Aorta (tissue), 5 donors: ENCODE measurements at places on chromosomes 13 and 19. TPM values are rescaled to one million over a fixed set of nuclear protein-coding genes. Genes with fewer than 3 reads are reported as not detected.
A peak's percentile ranks its signal among the peaks of the same experiment; 100 is the strongest.

GRCh38 chr13:44470638-44471562 lies 97.3 kb downstream of the SERP2 start:
- no peak for DNase-seq

DNA sequence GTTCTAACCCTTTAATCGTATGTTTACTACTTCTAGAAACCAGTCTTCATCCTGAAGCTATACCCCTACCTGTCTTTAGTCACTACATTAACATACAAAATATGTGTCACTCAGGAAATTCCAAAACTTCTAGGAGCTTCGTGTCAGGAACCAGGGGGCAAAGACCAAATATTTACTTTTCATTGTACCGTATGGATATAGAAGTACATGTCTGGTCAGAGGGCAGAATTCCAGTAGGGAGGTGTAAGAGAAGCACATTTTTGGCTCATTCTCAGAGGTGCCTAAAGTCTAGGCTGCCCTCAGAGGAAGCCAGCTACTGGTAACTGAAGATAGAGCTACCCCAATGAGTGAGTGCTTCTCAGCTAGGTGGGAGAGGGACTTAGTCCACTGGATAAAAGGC lies 320.7 kb downstream of the DIAPH3 start:
- DNase-seq, result no peak

DNA sequence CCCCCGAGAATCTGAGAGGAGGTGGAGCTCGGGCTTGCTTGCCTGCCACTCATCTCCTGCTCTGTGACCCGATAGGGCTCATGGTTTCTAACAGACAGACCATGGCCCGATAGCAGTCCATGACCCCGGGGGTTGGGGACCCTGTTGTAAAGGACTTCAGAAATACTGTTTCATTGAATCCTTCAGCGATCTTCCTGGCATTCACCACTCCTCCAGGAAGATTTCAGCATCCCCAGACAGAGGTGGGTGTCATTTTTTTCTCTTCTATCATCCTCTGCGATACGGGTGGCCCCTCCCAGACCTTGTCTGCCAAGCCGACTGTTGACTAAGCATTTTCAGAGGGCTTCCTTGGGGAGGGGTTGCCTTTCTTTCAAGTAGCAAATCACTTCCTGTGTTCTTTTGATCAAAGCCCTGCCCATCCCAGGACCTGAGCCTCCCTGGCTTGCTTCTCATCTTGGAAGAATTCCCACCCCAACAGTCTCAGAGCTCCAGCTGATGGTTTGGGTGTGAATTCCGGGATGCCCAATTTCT lies 1.7 kb downstream of the MYO1F start:
- no peak for DNase-seq

GRCh38 chr13:30743319-30744055 lies 8.1 kb downstream of the ALOX5AP start:
- DNase-seq, result peak; percentile 64

DNA sequence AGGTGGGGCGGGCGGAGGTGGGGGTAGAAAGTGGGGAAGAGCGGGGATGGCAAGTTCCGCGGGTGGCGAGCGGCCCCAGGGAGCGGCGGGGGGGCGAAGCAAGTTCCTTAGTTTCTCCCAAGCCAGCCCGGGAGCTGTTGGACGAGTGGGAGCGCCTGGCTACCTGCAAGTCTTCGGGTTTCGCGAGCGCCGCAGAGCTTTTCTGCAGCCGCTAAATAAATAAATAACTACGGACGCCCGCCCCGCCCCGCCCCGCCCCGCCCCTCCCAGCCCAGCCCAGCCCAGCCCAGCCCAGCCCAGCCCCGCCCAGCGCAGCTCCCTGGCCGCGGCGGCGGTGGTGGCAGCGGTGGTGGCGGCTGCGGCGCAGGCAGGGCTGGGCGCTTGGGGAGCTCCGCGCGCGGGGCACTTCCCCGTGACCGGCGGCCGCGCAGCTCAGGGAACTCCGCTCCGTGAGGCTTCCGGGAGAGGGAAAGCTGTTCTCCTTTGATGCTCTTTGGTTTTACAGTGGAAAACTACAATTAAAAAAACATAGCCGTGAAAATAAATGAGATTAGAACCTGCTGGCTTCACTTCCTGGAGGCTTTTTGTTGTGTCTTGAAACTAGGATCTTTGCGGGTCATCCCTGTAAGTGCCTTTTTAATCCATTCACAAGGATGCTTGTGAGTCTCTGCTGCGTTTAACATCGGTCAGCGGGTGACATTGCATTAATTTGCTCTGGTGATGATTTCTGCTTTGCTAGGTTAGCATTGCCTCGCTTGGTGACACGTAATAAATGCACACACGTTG lies at the start of gene UBE2L5:
TSS of gene UBE2L5 (plus strand) at position 440 of the 786 bp plus-strand sequence. CDS start 5,498 bp downstream, outside the sequence.
- DNase-seq, result peak; percentile 85

GRCh38 chr19:2291185-2291751 lies 9.3 kb upstream of the PEAK3 start:
- peak; percentile 45 for DNase-seq

DNA sequence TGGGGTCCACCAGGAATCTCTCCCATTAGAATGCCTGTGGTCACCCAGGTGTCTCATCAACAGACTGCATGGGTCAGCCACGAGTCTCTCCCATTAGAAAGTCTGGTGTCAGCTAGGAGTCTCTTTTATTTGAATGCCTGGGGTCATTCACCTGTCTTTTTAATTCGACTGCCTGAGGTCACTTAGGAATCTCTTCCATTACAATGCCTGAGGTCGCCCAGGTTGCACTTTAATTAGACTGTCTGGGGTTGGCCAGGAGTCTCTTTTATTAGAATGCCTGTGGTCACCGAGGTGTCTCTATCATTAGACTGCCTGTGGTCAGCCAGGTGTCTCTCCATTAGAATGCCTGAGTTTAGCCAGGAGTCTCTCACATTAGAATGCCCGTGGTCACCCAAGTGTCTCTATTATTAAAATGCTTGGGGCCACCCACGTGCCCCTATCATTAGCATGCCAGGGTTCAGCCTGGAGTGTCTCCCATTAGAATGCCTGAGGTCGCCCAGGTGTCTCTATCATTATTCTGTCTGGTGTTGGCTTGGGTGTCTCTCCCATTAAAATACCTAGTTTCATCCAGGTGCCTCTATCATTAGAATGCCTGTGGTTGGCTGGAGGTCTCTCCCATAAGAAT lies 1474.3 kb downstream of the UQCRFS1 start:
- no peak for DNase-seq

The LILRA1 gene
- 2.0 TPM for total RNA-seq

GRCh38 chr19:17794731-17795494 lies at the start of gene B3GNT3:
Gene B3GNT3, plus strand, starts transcription at chr19:17795138. Its CDS starts 12,670 bp downstream, at chr19:17807808.
- DNase-seq, result peak; percentile 60

GRCh38 chr13:80560609-80561008 lies 219.7 kb upstream of the SPRY2 start:
- no peak for DNase-seq

DNA sequence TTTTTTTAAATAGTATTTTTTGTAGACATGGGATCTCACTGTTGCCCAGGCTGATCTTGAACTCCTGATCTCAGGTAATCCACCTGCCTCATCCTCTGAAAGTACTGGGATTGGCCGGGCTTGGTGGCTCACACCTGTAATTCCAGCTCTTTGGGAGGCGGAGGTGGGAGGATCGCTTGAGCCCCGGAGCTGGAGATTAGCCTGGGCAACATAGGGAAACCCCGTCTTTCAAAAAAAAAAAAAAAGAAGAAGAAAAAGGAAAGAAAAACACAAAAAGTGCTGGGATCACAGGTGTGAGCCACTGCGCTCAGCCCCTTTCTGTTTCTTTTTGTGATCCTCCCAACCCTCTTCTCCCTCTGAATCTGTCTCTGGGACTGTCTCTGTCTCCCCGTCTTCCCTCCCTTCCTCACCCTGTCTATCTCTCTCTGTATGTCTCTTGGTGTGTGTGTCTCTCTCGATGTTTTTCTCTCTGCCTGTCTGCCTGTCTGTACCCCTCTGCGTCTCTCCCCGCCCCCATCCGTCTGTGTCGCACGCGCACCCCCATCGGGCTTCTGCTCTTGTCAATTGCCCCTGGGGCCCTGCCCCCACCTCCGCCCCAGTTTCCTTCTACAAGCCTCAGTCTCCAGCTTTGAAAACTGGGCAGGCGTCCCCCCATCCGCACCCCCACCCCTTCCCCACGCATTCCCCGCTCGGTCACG lies 540 bp upstream of the ZFP36 start:
- DNase-seq, result no peak

DNA sequence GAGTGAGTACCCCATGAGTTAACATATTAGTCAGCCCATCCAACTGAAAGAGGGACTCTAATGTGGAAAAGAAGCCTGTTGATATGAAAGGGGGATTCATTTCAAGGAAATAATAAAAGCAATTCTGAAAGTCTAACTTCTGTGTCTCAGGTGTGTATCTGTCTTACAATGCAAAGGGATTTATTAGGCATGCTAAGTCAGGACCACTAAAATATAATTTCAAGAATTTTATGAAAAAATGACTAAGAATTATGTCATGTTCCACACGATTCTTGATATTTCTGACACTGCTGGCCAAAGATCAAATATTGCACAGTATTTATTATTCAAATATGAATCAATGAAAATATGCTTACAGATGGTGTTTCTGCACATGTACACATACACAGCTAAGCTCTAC lies 130.8 kb downstream of the KLF12 start:
- no peak for DNase-seq

The ZNF808 gene
- 19.2 TPM for total RNA-seq

DNA sequence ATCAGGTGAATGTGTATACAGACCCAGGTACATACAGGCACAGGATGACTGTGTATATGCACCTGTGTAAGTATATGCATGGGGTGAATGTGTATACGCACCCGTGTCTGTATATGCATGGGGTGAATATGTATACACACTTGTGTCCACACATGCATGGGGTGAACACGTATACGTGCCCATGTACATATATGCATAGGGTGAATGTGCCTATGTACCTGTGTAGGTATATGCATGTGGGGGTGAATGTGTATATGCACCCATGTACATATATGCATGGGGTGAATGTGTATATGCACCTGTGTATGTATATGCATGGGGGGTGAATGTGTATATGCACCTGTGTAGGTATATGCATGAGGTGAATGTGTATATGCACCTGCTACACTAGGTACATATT lies 6.9 kb upstream of the ANGPTL8 start:
- no peak for DNase-seq

DNA sequence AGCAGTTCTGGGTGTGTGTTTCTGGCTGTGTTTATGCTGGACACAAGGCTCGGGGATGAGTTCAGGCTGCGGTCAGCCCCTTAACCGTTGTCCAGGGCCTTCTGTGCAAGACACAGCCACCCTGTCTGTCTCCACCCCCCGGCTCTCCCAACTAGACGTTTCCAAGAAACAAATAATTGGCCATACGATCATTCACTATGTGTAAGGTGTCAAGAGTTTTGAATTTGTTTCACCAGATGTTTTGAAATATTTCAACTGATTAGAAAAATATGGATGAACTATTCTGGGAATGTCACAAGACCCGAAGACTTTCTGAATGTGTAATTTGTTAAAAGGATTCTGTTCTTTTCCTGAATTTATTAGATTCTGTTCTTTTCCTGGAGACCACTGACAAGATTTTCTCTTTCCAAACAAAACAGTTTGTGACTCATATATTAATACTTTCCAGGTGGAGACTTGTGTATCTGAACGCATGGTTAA lies 318.2 kb downstream of the MYO16 start:
- peak; percentile 66 for DNase-seq

GRCh38 chr13:94286581-94286980 lies 192.9 kb downstream of the DCT start:
- no peak for DNase-seq

DNA sequence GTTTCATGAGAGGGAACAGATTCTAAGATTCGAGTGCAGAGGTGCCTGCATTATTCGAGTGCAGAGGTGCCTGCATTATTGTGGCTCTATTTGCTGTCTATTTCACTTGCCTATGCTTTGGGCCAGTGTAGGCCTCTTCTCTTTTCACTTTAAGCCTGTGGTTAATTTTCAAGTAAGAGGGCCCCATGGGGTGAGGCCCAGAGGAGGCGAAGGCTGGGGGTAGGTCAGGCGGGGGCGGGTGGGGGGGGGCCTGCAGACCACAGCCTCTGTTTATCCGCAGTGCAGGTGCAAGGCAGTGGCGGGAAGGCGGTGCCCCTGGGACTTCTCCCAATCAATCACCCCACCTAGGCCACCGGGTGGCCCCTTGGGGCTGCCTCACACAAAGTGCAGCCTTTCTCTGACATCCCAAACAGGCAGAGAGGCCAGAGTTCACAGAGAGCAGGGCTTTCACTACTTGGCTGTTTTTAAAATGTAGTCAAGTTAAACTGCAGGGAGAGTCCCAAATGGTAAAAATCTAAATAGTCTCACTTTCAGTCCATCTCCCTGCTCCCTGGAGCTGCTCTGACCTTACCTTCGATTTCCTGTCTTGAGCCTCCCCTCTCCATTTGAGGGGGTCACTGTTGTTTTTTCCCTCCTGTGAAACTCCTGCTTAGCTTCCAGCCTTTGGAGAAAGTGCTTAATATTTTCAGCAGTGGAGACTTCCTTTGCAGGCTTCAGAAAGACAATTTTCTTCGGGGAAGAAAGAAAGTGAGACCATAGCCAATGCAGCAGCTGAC lies 249.0 kb downstream of the DLEU7 start:
- no peak for DNase-seq

- peak; percentile 27 for DNase-seq
Measured at GRCh38 chr19:29022599-29022998, 190.4 kb downstream of the UQCRFS1 start.

GRCh38 chr19:38425810-38426466 lies at the start of gene RASGRP4:
Gene RASGRP4, minus strand, starts transcription at chr19:38426219. Its CDS starts 128 bp downstream, at chr19:38426091.
- DNase-seq, result no peak

The TNFSF9 gene
- total RNA-seq, result 1.6 TPM

The OVOL3 gene
- not detected for total RNA-seq

The NCAN gene
- not detected for total RNA-seq

The MYDGF gene
- 59.4 TPM for total RNA-seq

GRCh38 chr19:53365899-53366493 lies 491 bp downstream of the ZNF525 start:
- DNase-seq, result no peak

- no peak for DNase-seq
Measured at GRCh38 chr13:78700121-78700910, 41.4 kb upstream of the OBI1 start.

The SIGLEC12 gene
- total RNA-seq, result 2.0 TPM

DNA sequence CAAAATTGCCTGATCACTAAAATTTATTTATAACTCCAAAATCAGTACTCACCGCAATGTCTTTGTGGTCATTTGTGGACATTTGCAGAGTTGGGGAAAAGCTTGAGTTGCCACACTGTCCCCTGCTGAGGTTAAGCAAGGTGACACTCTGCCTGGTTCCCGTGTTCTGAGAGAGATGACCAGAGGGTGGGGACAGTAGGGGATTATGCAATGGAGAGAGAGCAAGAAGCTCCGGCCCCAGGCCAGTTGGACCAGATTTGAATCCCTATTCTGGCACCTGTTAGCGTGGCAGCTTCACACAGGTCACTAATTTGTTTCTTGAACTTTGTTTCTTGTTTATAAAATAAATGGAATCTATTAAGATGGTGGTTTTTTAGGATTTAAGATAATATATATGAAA lies 17.8 kb downstream of the ERCC5 start:
- no peak for DNase-seq
